HCT116 (cell line): ENCODE measurements at places on chromosomes 6 and 20.

- no peak for DNase-seq
Measured at GRCh38 chr6:159033160-159034049, 11.4 kb downstream of the TAGAP start.

DNA sequence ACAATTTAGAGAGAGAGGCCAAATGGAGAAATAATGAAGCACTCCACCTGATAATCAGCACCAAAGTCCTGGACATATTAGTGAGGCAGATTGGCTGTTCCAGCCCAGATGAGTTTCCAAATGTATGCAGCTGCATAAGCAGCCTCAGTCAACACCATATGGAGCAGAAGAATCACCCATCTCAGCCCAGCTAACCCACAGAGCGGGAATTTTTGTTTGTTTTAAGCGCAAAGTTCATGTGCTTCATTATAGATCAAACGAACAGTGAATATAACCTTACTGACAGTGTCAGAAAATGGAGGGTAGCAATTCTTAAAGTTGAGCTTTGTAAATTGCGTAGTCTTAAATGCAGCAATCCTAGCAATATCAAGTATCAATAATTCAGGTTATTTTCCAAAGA is 234.0 kb upstream of the CEP162 start:
- DNase-seq = no peak

DNA sequence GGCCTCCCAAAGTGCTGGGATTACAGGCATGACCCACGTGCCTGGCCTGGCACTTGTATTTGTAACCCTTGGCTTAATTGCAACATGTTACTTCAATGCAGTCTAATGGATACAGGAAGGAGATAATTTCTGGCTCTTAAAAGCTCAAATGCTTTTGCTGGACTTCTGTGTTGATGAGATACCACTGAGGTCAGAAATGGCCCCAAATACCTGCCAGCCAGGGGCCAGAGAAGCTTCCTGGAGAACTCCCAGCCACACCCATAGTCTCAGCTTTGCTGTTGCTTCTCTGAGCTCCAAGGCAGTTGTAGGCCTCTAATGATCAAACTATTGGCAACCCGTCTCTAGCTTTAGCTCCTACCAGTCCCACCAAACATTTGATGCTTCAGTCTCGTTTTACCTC is 14.2 kb upstream of the ZNFX1 start:
- no peak for DNase-seq

- no peak for DNase-seq
Measured at GRCh38 chr20:48003021-48003420, 217.7 kb upstream of the SULF2 start.

DNA sequence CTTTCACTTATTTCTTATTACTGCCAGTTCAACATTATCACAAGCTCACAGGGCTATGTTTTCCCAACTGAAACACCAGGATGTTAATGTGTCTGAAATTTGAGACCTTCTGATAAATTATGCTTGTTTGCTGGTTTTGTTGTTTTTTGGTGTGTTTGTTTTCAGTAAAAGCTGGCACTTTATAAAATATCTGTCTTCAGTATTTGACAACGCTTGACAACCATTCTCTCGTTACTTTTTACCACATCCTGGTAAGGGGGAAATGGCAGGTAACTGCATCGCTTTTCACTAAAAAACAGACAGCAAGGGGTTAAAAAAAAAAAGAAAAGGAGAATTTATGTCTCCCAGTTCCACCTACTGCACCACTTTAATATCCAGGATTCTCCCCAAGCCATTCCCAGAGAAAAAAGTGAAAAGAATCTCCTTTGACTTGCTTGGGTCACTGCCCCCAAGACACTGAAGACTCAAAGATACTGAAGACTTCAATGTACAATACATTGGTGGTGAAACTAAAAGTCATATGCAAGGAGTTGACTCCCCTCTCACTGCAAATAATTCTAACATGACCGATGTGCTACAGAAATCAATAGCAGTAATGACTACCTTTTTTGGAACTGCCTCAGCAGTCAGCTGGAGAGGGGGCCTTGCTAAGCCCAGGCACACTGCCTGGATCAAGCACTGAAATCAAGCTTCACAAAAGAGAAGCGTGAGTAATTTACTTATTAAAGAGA is 88.9 kb downstream of the HIVEP2 start:
- no peak for DNase-seq

- no peak for DNase-seq
Measured at GRCh38 chr6:67814262-67814661, 820.8 kb upstream of the ADGRB3 start.

- DNase-seq = no peak
Measured at GRCh38 chr6:35209622-35210247, 4.0 kb upstream of the SCUBE3 start.

DNA sequence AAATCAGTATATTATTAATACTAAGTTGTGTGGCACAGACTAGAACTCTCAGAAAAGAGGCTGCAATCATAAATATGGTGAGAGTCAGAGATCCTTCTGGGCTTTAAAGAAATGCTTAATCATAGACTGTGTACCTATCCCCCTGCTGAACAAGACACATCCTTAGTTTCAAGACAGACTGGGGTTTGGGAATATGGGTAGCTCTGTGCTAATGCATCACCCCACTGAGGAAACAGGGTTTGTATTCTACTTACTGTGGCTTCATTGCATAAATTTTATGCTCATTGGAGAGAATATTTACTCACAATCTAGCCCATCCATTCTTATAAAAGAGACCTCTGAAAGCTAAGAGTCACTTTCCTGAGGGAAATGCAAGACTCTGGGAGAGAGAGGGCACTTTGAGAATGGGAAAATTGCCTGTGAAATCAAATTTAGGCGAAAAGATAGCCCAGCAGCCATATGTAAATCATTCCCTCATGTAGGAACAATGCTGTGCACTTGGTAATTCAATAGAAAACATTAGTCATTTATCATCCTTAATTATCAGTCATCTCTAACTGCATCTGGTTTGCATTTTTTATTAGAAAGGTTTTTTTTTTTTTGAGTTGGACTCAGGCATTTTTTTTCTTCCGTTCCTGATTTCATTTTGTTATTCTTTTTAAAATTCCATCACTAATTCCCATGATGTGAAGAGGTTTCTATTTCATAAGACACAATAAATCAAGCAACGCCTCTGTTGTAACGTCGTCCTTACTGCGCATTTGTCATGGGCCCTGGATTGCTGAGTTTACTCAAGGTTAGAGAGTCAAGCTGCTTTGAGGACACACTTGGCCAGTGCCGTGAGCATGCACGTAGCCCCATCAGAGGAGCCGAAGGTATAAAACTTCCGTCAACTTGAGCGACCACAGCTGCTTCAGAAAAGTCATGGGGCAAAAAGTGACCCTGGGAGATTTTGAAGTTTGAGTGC is 91.8 kb downstream of the TRMT11 start:
- DNase-seq = no peak

DNA sequence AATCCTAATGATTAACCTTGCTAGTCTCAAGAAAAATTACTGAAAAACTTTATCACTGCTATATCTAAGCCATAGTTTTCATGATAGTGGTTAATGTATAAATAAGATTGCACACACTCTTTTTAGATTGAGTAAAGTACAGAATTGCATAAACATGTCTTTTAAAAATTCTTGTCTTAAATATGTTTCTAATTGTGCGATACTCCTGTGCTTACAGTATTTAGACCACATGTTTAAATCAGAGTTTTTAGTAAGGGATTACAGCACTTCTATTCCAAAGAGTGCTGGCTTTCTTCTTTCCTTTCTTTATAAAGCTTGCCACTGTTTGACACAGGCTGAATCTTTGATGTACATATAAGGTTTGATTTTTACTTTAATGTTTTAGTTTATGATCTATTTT is 36.8 kb upstream of the RGS17 start:
- no peak for DNase-seq
